ENCODE measurements at places on chromosomes 12 and 14. TPM values are rescaled to one million over a fixed set of nuclear protein-coding genes. Genes with fewer than 3 reads are reported as not detected.
A peak's percentile ranks its signal among the peaks of the same experiment; 100 is the strongest.

DNA sequence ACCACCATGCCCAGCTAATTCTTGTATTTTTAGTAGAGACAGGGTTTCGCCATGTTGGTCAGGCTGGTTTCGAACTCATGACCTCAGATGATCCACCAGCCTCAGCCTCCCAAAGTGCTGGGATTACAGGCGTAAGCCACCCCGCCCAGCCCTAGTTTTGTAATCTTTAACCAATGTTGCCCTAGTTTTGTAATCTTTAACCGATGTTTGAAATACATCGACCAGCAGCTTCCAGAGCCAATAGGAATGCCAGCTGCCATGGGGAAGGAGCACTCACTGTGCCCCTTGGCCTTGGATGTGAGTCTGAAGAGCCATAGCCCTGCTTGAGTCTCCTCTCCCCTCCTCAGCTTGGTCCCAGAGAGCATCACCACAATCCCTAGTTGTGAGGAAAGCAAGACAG lies 209.3 kb upstream of the RGS6 start:
- DNase-seq: no peak

DNA sequence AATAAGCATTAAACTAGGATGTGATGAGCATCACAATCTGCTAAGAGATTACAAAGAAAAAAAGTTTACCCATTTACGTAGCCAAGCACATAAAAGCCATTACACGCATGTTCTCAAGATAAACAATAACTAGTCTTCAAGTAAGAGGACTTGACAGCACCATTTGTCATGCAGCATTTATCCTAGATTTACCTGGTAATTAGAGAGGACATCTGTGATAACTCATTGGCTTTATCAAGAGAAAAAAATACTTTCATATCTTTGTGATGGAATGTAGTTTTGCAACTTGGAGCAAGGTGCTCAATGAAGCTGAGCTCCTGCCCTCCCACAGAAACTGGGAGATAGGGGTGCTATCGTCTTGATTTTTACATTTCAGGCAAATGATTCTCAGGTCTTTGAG lies 1023.7 kb downstream of the FSCB start:
- DNase-seq: no peak

DNA sequence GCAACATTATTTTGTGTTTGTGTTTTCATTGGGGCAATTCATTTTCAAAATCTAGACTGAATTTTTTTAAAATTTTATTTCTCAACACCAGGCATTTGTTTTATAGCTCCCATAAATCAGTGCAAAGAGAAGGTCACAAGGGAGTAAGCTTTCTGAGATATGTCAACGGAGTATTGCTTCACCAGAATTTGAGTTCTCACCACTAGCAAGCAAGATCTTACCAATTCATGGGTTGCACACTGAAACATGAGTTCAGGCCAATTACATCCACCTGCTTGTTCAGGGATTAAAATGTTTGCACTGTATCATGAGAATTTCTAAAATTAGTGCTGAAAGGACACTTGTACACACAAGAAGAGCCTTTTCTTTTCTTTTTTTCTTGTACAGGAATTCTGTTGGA lies 121.9 kb downstream of the CAND1 start:
- no peak for DNase-seq

GRCh38 chr14:102229071-102229738 lies 75.8 kb downstream of the MOK start:
- no peak for DNase-seq

DNA sequence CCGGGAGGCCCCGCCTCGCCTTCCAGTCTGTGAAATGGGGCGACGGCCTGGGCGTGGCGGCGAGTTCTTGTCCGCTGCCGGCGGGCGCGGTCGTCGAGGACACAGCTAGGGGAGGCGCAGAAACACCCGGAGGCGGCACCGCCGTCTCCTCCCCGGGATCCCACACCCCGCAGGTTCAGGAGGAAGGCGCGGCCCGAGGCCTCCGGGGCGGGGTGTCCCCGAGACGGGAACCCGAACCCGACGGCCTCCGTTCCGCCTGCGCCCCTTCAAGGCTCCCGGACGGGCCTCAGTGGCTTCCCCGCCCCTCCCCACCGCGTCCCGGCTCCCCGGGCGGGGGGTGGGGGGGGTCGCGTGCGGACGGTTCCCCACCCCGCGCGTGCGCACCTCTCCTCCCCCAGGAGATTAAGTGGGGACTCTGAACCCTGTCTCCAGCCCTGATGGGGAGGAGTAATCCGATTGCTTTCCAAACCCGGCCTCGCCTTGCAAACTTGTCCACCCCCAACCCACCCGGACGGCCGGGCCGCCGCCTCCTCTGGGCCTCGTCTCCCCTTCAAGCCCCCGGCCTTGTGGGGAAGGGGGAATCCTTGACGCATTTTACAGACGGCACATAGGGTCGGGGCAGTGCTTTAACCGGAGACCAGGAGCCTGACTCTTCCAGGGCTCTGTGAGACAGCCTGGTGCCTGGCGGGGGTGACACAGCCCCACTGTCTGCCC lies 35.3 kb upstream of the ANKRD9 start:
- no peak for DNase-seq

GRCh38 chr12:85237327-85237726 lies 42.7 kb upstream of the ALX1 start:
- DNase-seq: no peak

DNA sequence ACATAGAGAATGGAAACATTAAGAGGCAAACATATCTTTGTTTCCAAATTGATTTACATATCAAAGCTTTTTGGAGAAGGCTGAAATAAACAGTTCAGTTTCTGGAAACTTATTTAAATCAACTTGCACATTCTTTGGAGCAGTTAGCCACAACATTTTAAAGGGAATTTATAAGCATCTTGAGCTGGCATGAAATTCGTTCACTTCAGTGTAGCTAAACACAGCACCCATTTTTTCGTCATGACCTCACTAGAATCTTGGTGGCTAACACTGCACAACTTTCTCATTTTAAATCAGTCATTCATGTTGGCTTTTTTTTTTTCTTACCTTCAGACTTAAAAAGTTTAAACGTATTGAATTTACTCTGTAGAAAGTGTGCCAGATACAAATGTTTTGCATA lies 1139.9 kb upstream of the FLRT2 start:
- no peak for DNase-seq

DNA sequence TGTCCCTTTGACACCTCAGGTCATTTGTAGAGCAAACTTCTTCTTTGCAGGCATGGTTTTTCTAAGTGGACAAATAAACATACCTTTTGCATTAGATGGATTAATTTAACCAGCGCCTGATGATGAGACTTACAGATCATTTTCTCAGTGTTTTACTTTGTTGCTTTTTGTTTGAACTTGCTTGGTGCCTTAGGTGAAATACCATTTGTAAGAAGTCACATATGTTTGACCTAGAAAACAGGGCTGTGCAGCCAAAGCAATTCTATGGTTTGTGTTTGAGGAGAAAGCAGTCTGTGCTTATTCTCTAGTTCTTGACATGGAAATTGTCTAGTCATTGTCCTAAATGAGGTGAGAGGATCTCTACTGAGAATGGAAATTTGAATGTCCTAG lies 111.1 kb downstream of the DIP2B start:
- DNase-seq: no peak

DNA sequence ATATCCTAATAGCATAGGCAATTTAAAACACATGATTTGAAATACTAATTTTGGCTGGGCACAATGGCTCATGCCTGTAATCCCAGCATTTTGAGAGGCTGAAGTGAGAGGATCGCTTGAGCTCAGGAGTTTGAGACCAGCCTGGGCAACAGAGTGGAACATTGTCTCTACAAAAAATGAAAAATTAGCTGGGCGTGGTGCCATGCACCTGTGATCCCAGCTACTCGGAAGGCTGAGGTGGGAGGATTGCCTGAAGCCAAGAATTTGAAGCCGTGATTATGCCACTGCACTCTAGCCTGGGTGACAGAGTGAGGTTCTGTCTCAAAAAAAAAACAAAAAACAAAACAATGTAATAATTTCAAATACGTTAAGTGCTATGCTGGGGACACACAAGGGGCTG lies 83.3 kb downstream of the SSPN start:
- no peak for DNase-seq

- no peak for DNase-seq
Measured at GRCh38 chr12:92437452-92437851, 265.3 kb upstream of the PLEKHG7 start.

- no peak for DNase-seq
Measured at GRCh38 chr12:80860928-80861327, 76.8 kb downstream of the LIN7A start.

GRCh38 chr12:18411453-18411852 lies 150.1 kb downstream of the PIK3C2G start:
- no peak for DNase-seq

- DNase-seq: no peak
Measured at GRCh38 chr12:48882315-48882687, 16.6 kb upstream of the RND1 start.

DNA sequence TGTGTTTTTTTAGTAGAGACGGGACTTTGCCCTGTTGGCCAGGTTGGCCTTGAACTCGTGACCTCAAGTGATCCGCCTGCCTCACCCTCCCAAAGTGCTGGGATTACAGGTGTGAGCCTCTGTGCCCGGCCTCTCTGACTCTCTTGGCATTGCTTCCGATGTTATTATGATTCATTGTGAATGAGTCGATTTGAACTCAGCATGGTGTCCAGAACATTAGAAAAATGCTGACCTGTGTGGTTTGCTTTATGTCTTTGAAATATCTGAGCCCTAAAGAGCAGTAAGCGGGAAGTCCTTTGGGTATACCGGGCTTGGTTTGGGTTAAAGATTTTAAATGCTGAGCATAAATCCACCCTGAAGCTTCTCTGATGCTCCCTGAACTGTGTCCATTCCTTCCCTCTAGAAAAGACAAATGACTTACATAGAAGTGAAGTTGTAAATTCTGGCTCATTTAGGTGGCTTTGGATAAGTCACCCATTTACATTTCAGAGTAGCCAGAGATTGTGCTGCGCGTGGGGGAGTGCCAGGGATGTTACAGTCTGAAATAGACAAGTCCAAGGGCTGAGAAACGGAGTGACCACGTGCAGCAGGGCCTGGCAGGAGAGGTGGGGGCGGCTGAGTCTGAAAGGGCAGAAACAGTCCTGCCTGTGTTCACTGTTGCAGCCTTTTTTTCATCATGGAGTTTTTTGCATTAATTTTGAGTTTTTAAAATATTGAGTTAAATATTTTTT lies 39.6 kb downstream of the SLC15A4 start:
- DNase-seq: no peak

GRCh38 chr14:31770271-31770670 lies 209.1 kb downstream of the NUBPL start:
- DNase-seq: no peak

- DNase-seq: peak; percentile 94
Measured at GRCh38 chr12:55926738-55927587, 731 bp downstream of the PYM1 start.

DNA sequence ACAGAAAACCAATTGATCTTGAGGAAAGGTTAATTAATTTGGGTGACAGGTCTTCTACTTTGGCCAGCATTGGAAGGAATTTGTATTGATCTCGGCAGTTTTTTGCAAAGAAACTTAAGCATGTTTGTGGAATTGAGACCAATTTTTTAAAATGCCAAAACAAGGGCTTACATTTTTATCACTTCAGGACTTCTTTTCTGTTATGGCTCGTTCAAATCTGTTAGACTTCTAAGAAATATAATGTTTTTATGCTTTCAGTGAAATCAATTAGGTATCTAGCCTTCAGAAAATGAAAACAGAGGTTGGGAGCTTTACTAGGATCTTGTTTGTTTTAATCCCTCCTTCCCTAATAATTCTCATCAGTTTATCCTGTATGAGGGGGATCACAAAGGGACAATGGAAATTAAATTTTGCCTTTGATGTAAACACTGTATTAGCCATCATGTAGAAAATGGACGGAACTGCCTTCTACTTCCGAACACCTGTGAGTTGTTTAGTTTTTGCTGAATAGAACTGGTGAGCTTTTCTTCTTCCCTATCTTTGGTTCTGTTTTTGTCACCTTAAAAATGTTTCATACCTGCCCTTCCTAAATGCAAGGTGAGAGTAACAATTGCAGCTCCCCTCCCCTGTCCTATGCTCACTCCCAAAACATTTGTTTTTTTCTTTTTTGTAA lies 7.8 kb downstream of the FOXA1 start:
- no peak for DNase-seq

DNA sequence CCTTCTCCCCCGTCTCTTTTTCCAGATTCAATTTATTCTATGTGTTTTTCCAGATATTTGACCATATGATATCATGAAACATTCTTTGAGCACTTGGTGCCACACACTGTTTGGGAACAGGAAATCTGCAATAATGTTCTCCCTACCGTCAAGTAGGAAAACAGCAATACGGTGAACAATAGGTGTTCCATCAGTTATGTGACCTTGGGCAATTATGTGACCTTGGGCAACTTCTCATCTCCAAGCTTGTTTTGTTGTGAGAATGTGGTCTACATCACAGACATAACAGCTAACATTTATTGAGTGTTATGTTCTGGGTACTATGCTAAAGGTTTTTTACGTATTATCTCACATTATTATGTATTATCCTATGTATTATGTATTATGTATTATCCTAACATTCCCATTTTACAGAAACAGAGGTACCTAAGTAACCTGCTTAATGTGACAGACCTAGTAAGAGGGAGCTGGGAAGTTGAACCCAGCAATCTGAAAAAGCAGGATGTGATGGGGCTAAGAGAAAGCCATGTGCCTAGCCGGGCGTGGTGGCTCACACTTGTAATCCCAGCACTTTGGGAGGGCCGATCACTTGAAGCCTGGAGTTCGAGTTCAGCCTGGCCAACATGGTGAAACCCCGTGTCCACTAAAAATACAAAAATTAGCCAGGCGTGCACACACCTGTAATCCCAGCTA lies 1.2 kb upstream of the NEK9 start:
- DNase-seq: no peak

DNA sequence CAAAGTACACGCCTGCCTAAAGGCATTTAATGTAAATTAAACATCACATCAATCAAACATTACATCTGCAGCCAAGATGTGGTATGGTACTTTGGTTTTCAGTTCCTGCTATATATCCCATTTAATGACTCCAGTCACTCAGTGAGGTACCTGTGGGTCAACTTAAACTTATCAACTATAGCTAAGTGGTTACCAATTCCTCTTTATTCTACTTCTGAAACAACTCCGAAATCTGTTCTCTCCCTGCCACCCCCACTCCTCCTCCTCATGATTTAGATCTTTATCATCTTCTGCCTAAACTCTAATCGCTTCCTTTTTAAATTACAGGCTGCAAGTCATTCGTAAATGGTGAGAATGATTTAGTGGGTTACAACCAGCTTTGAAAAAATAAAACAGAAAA lies 57.9 kb downstream of the BCL2L14 start:
- no peak for DNase-seq

Gene INHBC
- not detected for polyA plus RNA-seq

Gene NEUROD4
- not detected for polyA plus RNA-seq

Gene RPGRIP1
- 0.86 TPM for polyA plus RNA-seq

Gene OTX2
- polyA plus RNA-seq: not detected

Gene AKAP6
- 75.5 TPM for polyA plus RNA-seq

Gene TPH2
- not detected for polyA plus RNA-seq

Gene ISM2
- polyA plus RNA-seq: not detected

Gene RD3L
- not detected for polyA plus RNA-seq

Gene FLVCR2
- polyA plus RNA-seq: 12.9 TPM
